Smooth muscle cell of the coronary artery (primary cell): ENCODE measurements at places on chromosomes 7 and 10. TPM values are rescaled to one million over a fixed set of nuclear protein-coding genes. Genes with fewer than 3 reads are reported as not detected.

Gene BMPR1A
- total RNA-seq = 39.7 and 45.6 TPM in 2 replicates

Gene DDC
- total RNA-seq = not detected in 2 replicates

Gene TBC1D12
- 5.5 and 13.4 TPM in 2 replicates for total RNA-seq

Gene SLC16A12
- 0.12 and 0.75 TPM in 2 replicates for total RNA-seq

Gene TMEM139
- total RNA-seq = not detected in 2 replicates

Gene GPC2
- 1.4 and 3.1 TPM in 2 replicates for total RNA-seq

Gene DKK1
- 57.4 and 99.2 TPM in 2 replicates for total RNA-seq

Gene LRRD1
- under 0.01 TPM in 1 of 2 replicates, not detected in the other for total RNA-seq

Gene GDF10
- 1.1 TPM in 1 of 2 replicates, not detected in the other for total RNA-seq

Gene TUBAL3
- not detected in 2 replicates for total RNA-seq

Gene DPP6
- total RNA-seq = not detected in 2 replicates

Gene PHKG1
- 0.98 and 7.5 TPM in 2 replicates for total RNA-seq

Gene TCAF2
- total RNA-seq = 1.4 and 2.1 TPM in 2 replicates

Gene CFAP46
- total RNA-seq = 0.12 and 0.38 TPM in 2 replicates

Gene TMEM176A
- total RNA-seq = under 0.01 TPM in 1 of 2 replicates, not detected in the other

Gene CALHM1
- total RNA-seq = not detected in 2 replicates

Gene CCDC3
- 0.15 and 0.47 TPM in 2 replicates for total RNA-seq

Gene HPS6
- 13.2 and 25.9 TPM in 2 replicates for total RNA-seq

Gene PPIF
- 17.1 and 46.5 TPM in 2 replicates for total RNA-seq

Gene HOGA1
- 0.75 and 0.94 TPM in 2 replicates for total RNA-seq

Gene SMC3
- 10.9 and 15.9 TPM in 2 replicates for total RNA-seq

Gene CALCR
- total RNA-seq = not detected in 2 replicates

Gene PLXDC2
- 2.1 and 27.1 TPM in 2 replicates for total RNA-seq

Gene DNAJC12
- total RNA-seq = 0.70 and 3.0 TPM in 2 replicates

Gene CSTF2T
- 16.4 and 29.5 TPM in 2 replicates for total RNA-seq

Gene MAGI2
- total RNA-seq = 2.4 and 5.1 TPM in 2 replicates

Gene CCDC146
- 0.75 and 3.0 TPM in 2 replicates for total RNA-seq

Gene POM121
- 3.3 and 3.9 TPM in 2 replicates for total RNA-seq

Gene SPDYE5
- total RNA-seq = 0.12 TPM in 1 of 2 replicates, not detected in the other

Gene ELOVL3
- total RNA-seq = 0.15 and 1.5 TPM in 2 replicates

Gene LHFPL3
- total RNA-seq = not detected in 2 replicates

Gene TMEM236
- total RNA-seq = under 0.01 TPM in 1 of 2 replicates, not detected in the other

Gene RP9
- total RNA-seq = 6.4 and 13.8 TPM in 2 replicates

Gene EFCAB10
- not detected in 2 replicates for total RNA-seq

Gene PILRA
- total RNA-seq = 0.82 TPM in 1 of 2 replicates, not detected in the other

Gene CYP2C19
- not detected in 2 replicates for total RNA-seq

Gene REPIN1
- total RNA-seq = 10.4 and 37.5 TPM in 2 replicates

Gene TACC2
- total RNA-seq = 1.8 and 6.2 TPM in 2 replicates

Gene KEL
- total RNA-seq = 0.53 TPM in 1 of 2 replicates, not detected in the other

Gene NODAL
- not detected in 2 replicates for total RNA-seq

Gene PAX4
- total RNA-seq = not detected in 2 replicates

Gene TCERG1L
- not detected in 2 replicates for total RNA-seq

Gene MMS19
- total RNA-seq = 36.6 and 49.8 TPM in 2 replicates

Gene GPRIN2
- 0.08 TPM in 1 of 2 replicates, not detected in the other for total RNA-seq

Gene HOXA6
- not detected in 2 replicates for total RNA-seq

Gene TYW1B
- total RNA-seq = 2.2 and 5.0 TPM in 2 replicates

Gene CACNA2D1
- 62.2 and 71.3 TPM in 2 replicates for total RNA-seq

Gene RAPGEF5
- total RNA-seq = 1.7 and 1.9 TPM in 2 replicates

Gene AKR1B15
- total RNA-seq = not detected in 2 replicates

Gene HOXA5
- not detected in 2 replicates for total RNA-seq

Gene MRLN
- total RNA-seq = not detected in 2 replicates

Gene NAT16
- not detected in 2 replicates for total RNA-seq

Gene IFIT1B
- not detected in 2 replicates for total RNA-seq

Gene GARS1
- total RNA-seq = 167 and 297 TPM in 2 replicates

Gene ZNF117
- total RNA-seq = 1.9 and 8.1 TPM in 2 replicates

Gene TRIM4
- 21.2 and 32.1 TPM in 2 replicates for total RNA-seq

Gene CASTOR2
- 11.2 and 15.9 TPM in 2 replicates for total RNA-seq
